ENCODE measurements at places on chromosomes 7 and 10.

GRCh38 chr7:129434675-129435318 is 565 bp downstream of the STRIP2 start:
- DNase-seq: no peak

- peak; percentile 21 for DNase-seq
Measured at GRCh38 chr10:110860576-110861241, 11.0 kb upstream of the PDCD4 start.

DNA sequence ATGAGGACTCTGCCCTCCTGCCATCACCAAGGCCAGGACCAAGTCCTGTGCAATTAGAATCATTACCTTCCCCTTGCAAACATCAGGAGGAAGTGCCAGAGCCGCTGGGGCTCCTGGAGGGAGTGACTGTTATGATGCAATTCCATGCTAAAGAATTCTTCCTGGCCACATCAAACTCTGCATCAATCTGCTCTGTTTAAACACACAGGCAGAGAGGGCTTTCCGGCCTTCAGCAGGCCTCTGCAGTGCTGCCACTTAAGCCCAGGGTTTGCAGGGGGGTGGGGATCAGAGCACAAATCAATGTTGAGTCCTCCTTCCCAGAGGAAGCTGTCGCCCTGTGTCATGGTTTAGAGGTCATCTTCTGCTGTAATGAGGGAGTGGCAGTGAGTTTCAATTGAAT is 58.1 kb downstream of the CTBP2 start:
- DNase-seq: no peak

- DNase-seq: no peak
Measured at GRCh38 chr10:110074298-110074697, 66.5 kb downstream of the ADD3 start.

- DNase-seq: no peak
Measured at GRCh38 chr7:73342645-73343044, 14.7 kb downstream of the FKBP6 start.

GRCh38 chr10:107442035-107442505 is 277.6 kb upstream of the SORCS1 start:
- DNase-seq: no peak

DNA sequence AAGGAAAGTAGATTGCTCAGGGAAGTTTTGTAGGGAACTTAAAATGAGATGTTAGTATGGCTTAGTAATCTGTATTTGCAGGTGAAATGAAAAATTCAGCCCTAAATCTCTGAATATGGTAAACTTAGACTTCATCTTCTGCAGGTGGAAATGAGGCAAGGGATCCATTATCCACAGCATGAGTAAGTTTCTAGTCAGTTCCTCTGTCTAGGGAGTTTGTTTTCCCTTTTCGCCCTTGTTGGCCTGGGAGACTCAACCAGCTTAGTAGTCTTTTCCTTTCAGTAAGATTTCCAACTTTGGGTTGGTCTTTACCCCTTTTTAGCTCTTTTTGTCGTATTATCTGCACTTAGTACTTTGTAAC is 65.6 kb downstream of the ZEB1 start:
- DNase-seq: no peak
